ENCODE measurements at places on chromosomes 13 and 19.

DNA sequence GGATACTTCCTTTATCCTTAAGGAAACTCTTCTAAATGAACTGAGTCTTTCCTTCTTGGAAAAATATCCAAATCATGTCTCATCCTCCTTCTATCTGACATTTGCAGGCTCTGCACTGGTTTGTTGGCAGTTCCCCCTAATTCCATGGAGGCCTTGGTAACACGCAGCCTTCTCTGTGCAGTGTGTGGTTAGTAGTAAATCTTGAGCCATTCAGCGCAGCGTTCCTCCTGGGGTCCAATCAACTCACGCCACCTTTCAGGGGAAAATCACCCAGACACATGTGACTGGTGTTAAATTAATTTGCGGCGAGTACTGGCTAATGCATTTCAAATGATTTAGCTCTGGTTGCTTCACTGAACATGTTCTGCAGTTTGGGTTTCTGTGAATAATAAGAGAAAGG, 21.0 kb upstream of the CBY2 start:
- no peak for DNase-seq

GRCh38 chr13:47413112-47413511, 516.3 kb upstream of the HTR2A start:
- no peak for DNase-seq

DNA sequence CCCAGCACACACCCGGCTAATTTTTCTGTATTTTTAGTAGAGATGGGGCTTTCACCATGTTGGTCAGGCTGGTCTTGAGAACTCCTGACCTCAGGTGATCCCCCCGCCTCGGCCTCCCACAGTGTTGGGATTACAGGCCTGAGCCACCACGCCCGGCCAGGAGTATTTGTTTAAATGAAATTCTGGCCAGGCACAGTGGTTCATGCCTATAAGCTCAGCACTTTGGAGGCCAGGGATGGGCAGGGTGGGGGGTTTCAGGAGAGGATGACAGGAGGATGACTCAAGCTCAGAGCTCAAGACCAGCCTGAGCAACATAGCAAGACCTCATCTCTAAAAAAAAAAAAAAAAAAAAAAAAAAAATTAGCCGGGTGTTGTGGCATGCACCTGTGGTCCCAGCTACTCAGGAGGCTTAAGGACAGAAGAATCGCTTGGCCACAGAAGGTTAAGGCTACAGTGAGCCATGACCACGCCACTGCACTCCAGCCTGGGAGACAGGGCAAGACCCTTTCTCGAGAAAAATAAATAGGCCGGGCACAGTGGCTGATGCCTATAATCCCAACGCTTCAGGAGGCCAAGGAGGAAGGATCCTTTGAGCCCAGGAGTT, 8.2 kb upstream of the DHDH start:
- DNase-seq, result no peak

- peak; percentile 19 for DNase-seq
These were observed 3.9 kb downstream of the SIAH3 start for GRCh38 chr13:45847554-45848224.

DNA sequence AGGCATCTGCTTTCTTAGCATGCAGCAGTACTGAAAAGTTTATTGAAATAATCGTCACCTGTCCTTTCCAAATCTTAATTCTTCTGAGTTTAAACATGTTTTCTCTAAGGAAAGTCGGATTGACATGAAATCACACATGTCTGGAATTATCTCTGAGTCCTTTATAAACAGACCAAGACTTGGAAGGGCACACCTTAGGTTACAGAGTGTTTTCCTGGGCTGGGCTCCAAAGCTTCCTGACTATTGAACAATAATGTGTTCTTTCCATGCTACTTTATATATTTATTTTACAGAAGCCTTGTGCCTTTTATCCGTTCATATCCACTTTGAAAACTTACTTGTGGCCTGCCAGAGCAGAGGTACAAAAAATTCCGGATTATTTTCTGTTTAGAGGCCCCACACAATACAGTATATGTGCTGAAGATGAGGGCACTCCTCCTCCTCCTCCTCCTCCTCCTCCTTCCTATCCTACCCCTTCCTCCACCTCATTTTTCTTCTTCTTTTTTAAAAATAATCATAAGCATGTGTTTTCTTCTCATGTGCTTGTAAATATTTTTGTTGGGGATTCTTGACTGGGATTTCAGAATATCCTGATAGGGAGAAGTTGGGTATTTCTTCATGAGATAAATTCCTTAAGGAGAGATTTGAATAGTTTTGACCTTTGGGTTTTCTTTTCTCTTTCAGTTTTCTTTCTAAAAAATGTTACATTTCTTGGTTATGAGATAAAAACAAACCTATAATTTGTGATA, 52.3 kb downstream of the LRCH1 start:
- DNase-seq, result no peak

All from tibial nerve (tissue), 4 donors.